Kasumi-1 (cell line): ENCODE measurements at places on chromosomes 16 and 17.

GRCh38 chr17:17671369-17672129 is 9.7 kb upstream of the RAI1 start:
- no peak for DNase-seq

- no peak for DNase-seq
Measured at GRCh38 chr16:6428861-6429260, 903.8 kb upstream of the RBFOX1 start.

- peak; percentile 4 for DNase-seq
Measured at GRCh38 chr16:29806641-29807425, 504 bp downstream of the MAZ start.

GRCh38 chr17:58580671-58581070 is 66.2 kb upstream of the MTMR4 start:
- no peak for DNase-seq

DNA sequence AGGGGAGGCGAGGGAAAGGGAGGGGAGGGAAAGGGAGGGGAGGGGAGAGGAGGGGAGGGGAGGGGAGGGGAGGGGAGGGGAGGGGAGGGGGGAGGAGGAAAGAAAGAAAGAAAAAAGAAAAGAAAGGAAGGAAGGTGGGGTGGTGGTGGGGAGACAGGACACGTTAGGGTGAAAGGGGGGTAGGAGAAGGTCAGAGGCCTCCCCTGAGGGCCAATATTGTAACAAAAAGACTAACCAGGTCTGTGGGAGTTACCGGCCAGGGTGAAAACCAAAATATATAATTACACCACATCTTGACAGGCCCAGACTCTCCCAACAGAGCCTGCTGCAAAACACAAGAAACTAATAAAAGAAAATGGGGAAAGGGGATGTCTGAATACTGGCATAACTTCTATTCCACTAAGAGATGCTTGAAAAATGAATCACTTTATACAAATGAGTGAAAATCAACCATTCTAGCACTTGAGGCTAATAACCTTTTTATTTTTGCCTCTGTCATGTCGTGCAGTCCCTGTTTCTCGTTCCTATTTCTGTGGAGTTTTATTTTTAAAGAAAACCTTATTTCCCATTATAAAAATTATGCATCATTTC is 10.0 kb downstream of the WDR45B start:
- no peak for DNase-seq
